Omental fat pad (tissue), 4 donors: ENCODE measurements at places on chromosomes 4 and X.

- no peak for DNase-seq
Observed at GRCh38 chrX:135275973-135276372, 24.1 kb downstream of the ETDA start.

GRCh38 chrX:100913111-100913510, 15.6 kb downstream of the XKRX start:
- DNase-seq, result no peak

GRCh38 chrX:107699616-107700015, 71.3 kb downstream of the PRPS1 start:
- DNase-seq, result no peak

GRCh38 chr4:87060957-87061356, 126.1 kb downstream of the AFF1 start:
- no peak for DNase-seq

- DNase-seq, result no peak
Observed at GRCh38 chr4:141652161-141652778, 15.9 kb downstream of the IL15 start.

- DNase-seq, result no peak
Observed at GRCh38 chrX:107755721-107756120, 19.9 kb downstream of the TSC22D3 start.

- no peak for DNase-seq
Observed at GRCh38 chrX:46268412-46268811, 276.8 kb downstream of the ZNF674 start.

DNA sequence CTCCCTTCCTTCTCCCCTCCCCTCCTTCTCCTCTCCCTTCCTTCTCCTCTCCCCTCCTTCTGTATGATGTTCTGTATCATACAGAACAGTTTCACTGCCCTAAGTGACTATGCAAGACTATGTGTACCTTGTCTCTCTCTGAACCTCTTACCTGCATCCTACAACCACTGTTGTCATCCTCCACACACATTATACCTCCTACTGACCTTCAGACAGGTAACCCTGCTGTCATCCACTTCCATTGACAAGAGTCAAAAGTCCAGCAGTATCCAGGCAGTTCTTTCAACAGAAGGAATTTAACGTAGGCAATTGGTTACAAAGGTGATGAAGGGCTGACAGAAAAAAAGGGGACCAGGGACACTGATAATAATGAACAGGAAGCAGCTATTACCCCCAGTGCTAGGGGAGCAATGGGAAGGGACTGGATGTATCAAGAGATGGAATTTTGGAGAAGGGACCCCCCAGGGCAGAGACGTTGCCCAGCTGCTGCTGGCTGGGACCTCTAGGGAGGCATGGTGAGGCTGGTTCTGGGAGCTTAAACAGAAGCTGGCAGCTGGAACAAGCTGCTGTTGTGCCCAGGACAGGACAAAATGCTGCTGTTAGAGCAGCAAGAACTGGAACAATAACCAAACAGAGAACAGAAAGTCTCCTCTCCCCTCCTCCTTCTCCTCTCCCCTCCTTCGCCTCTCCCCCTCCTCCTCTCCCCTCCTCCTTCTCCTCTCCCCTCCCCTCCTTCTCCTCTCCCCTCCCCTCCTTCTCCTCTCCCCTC, 84.7 kb downstream of the DCTD start:
- no peak for DNase-seq

DNA sequence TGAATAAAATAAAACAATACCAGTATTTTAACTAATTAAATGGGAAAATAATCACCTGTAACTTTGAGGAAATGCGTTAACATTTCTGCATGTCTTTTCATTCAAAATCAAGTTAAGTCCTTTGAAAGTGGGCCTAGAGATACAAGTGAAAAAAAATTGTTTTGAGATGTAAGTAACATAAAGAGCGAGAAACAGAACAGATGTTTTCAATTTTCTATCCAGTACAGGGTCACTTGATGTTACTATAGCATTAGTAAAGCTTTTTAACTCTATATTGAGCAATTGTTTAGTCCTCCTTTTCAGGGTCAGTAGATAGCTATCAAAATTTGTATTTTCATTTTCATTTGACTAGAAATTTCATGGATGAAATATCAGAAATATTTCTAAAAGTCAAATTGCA, 761.4 kb downstream of the CCSER1 start:
- no peak for DNase-seq

DNA sequence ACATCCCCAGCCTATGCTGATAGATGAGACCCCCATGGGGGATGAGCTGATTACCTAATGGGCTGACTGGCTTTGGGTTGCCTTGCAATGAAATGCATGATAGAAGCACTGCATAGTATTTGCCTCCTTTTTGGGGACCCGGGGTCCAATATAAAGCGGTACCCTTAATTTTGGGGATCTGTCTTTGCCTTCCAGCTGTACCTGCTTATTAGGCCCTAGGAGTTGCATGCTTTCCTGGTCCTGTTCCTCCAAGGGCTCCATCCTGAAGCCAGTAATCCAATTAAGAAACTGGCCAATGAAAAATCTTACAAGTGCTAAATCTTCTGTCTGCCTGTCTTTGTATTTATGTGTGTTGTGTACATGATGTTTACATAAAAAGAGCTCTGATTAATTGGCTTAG, 791.6 kb downstream of the TRIML1 start:
- no peak for DNase-seq

DNA sequence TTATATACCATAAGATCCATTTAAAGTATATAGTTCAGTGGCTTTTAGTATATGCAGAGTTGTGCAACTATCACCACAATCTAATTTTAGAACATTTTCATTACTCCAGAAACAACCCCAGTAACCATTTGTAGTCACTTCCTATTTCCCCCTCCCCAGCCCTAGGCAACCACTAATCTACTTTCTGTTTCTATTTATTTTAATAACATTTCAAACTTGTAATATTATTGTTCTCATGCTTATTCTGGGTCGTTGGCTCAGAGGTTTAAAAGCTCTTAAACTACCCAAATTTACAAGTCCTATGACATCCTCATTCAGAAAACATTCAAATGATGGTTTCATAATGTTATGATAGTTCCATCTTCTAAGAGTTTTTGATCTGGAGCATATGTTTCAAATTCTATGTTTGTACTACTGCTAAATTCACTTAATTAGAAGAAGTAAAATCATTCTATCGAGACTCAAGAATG, 18.4 kb downstream of the XIAP start:
- DNase-seq, result no peak

DNA sequence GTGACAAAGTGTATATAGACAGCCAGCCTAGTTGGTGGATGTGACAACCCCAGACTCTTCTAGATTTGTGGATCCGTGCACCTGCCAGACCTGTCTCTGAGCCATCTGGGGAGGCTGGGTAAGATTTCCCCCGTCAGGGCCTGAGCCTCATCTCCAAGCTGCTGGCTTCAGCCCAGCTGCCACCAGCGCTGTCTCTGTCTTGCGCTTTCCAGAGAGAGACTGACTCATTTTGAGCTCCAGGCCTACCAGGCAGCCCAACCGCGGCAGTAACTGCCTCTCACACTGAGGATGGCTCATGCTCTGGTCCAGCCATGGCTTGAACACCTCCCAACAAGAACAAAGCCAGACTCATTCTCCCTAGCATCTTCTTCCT, 26.4 kb downstream of the NOP14 start:
- DNase-seq, result no peak

DNA sequence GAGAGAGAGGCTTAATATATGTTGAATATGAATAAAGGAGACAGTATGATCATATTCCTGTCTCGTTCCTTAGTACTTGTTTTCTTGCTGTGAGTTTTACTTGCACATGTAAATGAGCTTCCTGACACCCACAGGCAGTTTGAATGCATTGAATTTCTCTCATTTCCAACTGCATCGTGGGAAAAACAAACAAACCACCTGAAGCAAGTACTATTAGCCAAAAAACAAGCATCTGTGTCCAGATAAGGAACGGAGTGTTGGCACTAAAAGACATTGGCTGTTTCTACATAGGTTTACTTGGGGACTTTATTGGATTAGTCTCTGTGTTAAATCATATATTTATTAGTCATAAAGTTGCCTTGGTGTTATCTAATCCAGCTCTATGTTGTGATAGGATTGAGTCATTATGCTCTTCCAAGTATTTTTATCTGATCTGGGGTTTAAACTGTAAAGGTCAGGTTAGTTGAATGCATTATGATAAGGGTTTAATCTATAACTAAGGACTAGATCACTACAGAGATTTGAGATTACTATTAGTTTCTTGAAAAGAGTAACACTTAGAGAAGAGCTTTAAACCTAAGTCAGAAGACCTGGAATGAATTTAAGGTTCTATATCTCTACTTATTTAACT, 339.0 kb upstream of the SPANXN4 start:
- DNase-seq, result no peak

GRCh38 chr4:165454426-165454825, 75.6 kb downstream of the CPE start:
- no peak for DNase-seq

DNA sequence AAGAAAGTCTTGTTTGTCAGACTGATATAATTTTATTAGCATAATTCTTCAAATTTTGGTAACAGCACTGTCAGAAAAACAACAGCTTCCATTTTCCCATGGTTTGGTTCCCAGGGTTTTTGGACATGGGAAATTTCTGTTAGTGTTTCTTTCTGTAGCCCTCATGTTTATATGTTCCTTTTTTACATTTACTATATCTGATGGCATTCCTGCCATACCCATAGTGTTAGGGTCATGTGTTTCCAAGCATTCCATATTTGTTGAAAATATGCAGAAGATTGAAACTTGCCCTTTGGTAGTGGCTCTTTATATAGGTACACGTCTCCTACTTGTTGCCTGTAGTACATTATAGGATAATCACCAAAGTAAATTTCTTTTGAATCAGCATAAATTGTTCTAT, 65.8 kb downstream of the PDLIM5 start:
- no peak for DNase-seq

- DNase-seq, result no peak
Observed at GRCh38 chr4:127284236-127284635, 348.5 kb upstream of the INTU start.

- no peak for DNase-seq
Observed at GRCh38 chr4:147479376-147479775, 1.5 kb upstream of the EDNRA start.

DNA sequence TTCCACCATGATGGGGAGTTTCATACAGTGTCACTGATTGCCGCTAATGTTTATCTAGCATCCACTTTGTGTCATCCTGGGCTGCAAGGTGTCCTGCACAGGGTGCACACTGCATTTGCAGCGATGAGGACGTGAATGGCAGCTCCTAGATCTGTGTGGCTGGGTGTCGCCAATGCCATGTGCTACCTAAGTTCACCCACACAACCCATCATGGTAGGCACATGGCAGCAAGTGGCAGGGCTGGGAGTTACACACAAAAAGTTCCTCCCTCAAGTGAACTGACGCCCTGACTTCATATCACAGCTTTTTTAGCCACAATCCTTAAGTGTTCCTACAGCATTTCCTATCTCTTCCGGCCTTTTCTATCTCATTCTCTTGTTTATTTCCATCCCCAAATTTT, 45.9 kb upstream of the SPRY1 start:
- DNase-seq, result no peak

GRCh38 chrX:63656871-63657580, 128.0 kb downstream of the ARHGEF9 start:
- no peak for DNase-seq

DNA sequence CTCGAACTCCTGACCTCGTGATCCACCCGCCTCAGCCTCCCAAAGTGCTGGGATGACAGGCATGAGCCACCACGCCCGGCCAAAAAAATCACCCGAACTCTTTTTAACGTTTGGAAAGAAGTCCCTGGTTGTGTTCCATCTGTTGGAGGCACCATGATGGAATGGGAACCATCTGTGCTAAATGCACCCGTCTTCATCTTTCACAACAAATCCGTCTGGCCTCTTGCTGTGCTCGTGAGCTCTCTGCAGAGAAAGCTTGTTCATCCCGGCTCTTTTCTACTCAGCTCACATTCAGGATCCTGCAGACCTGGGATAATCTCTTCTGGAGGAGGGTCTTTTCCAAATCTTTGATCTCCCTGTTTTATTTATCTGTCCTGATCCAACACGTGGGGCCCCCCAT, 188.8 kb downstream of the CRLF2 start:
- no peak for DNase-seq

GRCh38 chr4:155877971-155878370, 11.9 kb upstream of the ASIC5 start:
- DNase-seq, result no peak

DNA sequence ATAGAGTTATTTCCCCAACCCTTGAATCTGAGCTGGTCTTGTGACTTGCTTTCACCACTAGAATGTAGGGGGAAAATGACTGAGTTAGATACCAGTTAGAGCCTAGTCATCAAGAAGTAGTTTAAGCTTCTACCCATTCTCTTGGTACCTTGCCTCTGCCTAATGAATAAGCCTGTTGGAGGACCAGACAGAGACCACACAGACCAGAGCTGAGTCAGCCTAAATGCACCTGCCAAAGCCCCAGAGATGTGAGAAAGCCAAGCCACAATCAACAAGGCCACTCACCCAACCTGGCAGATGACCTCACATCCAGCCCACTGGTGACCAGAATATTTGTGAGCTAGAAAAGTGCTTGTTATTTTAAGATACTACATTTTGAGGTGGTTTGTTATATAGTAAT, 85.2 kb upstream of the DCLK2 start:
- no peak for DNase-seq

- no peak for DNase-seq
Observed at GRCh38 chrX:30875957-30876356, 13.1 kb downstream of the TAB3 start.

GRCh38 chr4:128249787-128250668, 37.6 kb downstream of the PGRMC2 start:
- no peak for DNase-seq

DNA sequence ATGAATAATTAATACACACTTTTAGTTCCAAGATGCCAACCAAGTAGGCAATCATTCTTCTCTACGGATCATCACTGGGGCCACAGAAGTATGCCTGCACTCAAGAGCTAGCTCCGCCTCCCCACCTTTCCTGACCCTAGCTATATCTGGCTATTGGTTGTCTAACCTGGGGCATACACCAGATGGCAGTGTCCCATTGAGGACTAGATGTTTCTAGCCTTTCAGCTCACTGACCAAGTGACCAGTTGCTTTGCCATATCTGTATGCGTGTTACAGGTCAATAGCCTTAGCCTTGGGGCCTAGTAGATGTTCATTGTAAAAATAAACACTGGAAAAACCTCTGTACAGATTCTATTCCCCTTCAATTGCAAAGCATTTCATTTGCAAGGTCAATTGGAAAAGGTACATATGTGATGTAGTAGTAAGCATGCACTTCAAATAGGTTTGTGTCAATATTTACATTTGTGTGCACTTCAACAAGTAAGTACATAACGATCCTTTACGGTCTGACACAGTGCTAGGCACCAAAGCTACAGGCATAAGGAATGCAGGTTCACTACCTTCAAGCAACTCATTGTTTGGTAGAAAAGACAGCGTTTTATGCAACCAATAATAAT, 521.7 kb downstream of the PPARGC1A start:
- no peak for DNase-seq
